ENCODE measurements at places on chromosomes 11 and 22.

- DNase-seq = no peak
These were observed 1.8 kb upstream of the TPBGL start for GRCh38 chr11:75238595-75239440.

- no peak for DNase-seq
These were observed 183.2 kb downstream of the MSANTD4 start for GRCh38 chr11:105838668-105839384.

DNA sequence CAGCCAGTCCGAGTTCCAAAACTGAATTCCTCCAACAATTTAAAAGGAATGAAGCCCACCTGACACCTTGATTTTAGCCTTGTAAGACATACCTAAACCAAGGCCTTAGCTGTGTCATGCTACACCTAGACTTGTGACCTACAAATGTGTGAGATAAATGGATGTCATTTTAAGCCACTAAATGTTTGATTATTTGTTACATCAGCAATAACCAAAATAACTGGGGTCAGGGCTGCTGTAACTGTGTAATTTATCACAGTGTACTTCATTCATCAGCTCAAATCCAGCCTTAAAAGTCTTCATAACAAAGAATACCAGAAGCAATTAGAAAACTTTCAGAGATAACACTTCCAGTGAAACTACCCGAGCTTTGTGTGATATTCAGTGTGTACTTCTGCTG lies 673.0 kb upstream of the ANO3 start:
- DNase-seq = no peak

GRCh38 chr11:2202071-2202899 lies 30.7 kb upstream of the TH start:
- DNase-seq = no peak

DNA sequence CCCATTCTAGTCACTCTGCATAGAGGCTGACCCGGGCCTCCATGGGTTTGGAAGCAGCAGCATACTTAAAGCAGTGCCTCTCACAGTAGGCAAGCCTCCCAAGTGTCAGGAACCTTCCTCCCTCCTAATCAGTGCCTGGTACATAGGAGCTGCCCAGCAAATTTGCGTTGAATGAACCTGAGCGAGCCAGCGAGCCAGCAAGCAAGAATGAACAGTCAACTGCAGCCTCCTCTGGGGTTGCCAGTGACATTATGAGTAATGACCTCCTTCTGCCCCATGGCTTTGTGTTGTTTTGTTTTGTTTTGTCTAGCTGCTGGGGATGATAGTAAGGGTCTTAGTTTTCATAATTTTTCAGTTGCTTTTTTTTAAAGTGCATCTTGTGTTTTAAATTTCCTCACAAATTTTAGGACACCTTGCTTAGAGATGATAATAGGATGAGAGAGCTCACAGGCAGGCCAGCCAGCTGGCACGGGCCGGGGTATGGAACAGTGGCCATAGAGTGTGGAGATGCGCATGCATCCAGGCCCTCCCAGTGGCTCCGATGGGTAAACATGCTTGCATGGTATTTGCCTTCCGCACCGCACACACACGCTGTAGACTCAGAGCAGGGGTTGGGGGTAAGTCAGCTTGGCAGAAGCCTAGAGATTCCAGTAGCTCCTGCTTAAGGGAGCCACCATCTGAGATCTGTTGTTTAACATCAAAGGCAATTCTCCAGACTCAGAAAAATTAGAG lies 36.1 kb downstream of the TTC12 start:
- no peak for DNase-seq

Data from GF-D8 (cell line).